Upper lobe of left lung (tissue), 6 donors: ENCODE measurements at places on chromosomes 11 and 22. TPM values are rescaled to one million over a fixed set of nuclear protein-coding genes. Genes with fewer than 3 reads are reported as not detected.

DNA sequence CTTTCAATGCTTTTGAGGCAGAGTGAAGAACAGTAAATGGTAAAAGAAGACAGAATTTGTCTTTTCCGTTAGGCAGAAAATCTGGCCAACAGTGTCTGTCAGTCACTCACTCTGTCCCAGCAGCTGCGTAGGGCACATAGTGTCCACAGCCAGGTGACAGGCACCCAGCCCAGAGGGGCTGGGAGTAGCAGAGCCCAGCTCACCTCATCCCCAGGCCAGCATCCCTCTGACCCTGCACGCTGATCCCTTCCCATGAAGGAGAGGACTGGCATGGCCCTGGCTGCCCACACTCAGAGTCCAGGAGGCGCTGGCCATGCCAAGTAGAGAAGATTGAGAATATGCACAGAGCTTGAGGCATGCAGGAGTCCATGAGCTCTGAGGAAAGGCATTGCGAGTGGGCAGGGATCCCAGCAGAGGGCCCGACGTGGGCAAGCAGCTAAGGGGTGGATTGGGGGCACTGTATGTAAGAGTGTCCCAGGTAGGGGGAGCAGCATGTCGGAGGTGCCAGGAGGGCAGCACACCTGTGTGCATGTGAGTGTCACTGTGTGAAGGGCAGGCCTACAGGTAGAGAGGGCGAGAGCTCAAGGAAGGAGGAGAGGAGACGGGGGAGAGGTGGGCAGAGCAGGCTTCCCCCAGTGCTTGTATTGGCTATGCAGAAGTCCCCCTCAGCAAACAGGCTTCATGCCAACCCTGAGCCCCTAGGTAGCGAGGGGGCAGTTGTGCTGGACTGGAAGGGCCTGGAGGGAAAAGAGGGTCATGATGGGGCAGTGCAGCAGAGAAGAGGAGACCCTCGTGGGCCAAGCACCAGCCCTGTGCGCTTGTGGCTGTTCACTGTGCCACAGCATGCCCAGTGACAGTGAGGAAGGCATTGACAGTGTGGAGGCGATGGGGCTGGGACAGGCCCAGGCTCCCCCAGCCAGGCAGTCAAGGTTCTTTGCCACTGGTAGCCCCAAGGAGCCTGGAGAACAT is 133.8 kb downstream of the OSBP2 start:
- H3K4me1 ChIP-seq: no peaks in the 10 kb centered on the region
- H3K27me3 ChIP-seq: peaks cover 2% of the 10 kb centered on the region
- no peak overlapping the region for H3K4me3 ChIP-seq
- no peaks in the 10 kb centered on the region for H3K36me3 ChIP-seq
- DNase-seq: no peak

DNA sequence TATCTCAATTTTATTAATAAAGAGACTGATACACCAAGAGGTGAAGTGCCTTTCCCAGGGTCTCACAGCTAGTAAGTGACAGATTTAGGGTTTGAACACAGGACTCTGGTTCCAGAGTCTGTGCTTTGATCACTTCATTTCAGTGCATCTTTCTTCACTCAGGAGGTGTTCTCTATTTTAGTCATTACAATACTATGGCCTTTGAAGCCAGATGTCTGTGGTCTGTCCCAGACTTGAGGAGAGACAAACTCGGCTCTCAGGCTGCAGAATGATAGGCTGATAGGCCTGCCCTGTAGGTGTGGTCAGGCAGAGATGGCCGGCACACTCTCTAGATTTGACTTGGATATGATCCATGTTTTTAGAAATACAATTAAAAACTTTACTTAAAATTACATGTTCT is 478.5 kb upstream of the CCDC90B start:
- no peak for DNase-seq
- no peak overlapping the region for H3K27ac ChIP-seq
- no peaks in the 10 kb centered on the region for H3K36me3 ChIP-seq
- no peaks in the 10 kb centered on the region for H3K4me1 ChIP-seq

DNA sequence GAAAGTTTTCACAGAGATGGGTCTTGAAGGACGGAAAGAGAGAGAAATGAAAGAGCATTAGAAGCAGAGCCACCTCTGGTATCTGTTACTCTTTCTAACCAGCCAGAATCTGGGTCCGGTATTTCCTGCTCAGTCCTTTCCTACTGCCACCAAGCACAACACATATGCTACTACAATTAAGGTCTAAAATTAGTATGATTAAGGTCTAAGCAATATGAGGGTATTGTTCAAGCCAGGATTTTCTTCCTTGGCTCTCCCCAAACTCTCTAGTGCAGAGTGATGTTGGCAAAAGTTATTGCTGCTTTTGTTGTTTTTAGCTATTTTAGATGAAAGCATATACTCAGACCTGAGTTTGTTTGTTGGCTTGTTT is 59.2 kb upstream of the EED start:
- H3K27me3 ChIP-seq: no peaks in the 10 kb centered on the region
- H3K36me3 ChIP-seq: no peaks in the 10 kb centered on the region
- no peaks in the 10 kb centered on the region for H3K4me1 ChIP-seq
- H3K4me3 ChIP-seq: no peak overlapping the region

- no peaks in the 10 kb centered on the region for H3K27me3 ChIP-seq
- peak; percentile 88 for DNase-seq
- H3K27ac ChIP-seq: peak overlapping the region; percentile 90
- H3K4me3 ChIP-seq: no peak overlapping the region
Observed at GRCh38 chr11:12692229-12693075, 18.2 kb downstream of the TEAD1 start.

- H3K4me1 ChIP-seq: peaks cover 7% of the 10 kb centered on the region
- no peak overlapping the region for H3K4me3 ChIP-seq
- H3K27me3 ChIP-seq: no peaks in the 10 kb centered on the region
Observed at GRCh38 chr11:111179184-111179910, 66.2 kb upstream of the POU2AF2 start.

DNA sequence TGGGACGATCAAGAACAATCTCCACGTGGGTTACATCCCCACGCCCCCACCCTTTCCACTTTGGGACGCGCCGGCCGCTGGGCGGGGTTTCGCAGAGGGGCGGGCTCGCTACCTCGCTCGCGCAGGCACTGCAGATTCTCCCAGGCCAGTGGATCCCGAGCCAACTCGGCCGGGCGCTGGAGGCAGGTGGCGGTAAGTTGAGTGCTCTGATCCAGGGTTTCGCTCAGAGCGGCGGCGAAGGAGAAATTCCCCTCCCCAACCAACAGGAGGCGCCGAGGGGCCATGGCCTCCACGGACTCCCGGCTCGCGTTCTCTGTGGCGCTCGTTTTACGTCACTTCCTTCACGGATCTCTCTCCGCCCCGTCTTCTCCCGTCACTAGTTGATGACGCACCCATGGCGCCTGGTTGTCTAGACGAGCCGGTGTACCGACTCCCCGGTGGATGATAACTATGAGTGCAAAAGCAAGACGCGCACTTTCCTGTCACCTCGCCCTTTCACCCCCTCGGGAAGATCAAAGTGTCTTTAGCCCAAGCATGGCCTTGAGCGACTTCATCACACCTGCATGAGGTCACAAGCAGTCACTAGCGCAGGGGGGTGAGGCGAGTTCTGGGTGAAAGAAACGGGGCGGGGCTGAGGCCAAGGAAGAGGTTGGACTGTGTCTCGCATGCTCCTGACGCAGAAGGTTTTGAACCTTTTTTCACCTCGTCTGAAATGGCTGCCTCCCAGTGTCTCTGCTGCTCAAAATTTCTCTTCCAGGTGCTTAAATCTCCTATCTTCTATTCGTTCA is at the start of the genes CFAP68 and FDXACB1:
TSS of gene CFAP68 (plus strand) at position 693 of the 788 bp plus-strand sequence. CDS start at position 713, 20 bp downstream.
TSS of gene FDXACB1 (minus strand) at position 317 of the 788 bp plus-strand sequence. CDS start at position 284, 33 bp downstream.
- H3K4me1 ChIP-seq: peaks cover 6% of the 10 kb centered on the region
- no peaks in the 10 kb centered on the region for H3K36me3 ChIP-seq
- DNase-seq: peak; percentile 97

GRCh38 chr11:108115500-108116140 is 5.7 kb upstream of the ACAT1 start:
- no peak for DNase-seq
- H3K4me3 ChIP-seq: no peak overlapping the region
- H3K27me3 ChIP-seq: no peaks in the 10 kb centered on the region
- H3K27ac ChIP-seq: peak overlapping the region; percentile 41
- peaks cover 17% of the 10 kb centered on the region for H3K4me1 ChIP-seq

DNA sequence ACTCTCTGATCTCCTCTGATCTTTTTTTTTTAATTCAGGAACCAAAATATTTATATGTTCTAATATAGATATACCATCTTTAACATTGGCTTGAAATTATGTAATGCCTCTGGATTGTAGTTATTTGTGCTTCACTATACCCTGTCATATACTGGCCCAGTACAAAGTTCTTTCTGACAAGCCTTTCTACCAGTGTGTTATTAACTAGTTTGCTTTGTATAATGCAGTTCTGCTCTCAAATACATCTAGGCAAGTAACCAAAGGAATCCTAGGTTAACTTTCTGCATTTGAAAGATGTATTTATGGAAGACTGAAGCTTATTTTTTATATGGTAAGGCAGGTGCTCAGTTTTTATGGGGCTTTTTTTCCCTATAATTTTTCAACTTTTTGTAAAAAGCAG is 36.1 kb downstream of the ARHGEF12 start:
- peaks cover 14% of the 10 kb centered on the region for H3K4me1 ChIP-seq
- no peak overlapping the region for H3K27ac ChIP-seq
- no peak for DNase-seq
- H3K36me3 ChIP-seq: no peaks in the 10 kb centered on the region
- no peaks in the 10 kb centered on the region for H3K27me3 ChIP-seq

Gene LGR4
- 4.6 TPM for total RNA-seq

Gene SPDYC
- not detected for total RNA-seq

Gene UPK2
- total RNA-seq: not detected

Gene SYT9
- 0.27 TPM for total RNA-seq
